ENCODE measurements at places on chromosomes 1 and 21. TPM values are rescaled to one million over a fixed set of nuclear protein-coding genes. Genes with fewer than 3 reads are reported as not detected.

DNA sequence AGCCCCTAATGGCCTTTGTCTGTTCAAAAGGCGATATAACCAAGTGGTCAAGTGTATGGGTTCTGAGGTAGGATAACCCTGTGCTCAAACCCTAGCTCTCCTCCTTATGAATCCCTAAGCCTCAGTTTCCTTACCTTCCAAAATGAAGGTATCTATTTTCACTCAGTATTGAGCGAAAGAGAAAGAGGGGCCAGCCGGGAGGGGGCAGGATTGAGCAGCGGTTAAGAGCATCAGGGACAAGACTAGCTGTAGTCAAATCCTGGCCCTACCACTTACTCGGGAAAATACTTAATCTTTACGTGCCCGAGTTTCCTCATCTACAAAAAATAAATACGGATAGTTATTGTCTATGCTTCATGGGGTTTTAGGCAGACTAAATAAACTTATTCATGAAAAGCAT lies 25.7 kb downstream of the LY9 start:
- DNase-seq, result peak; percentile 24

DNA sequence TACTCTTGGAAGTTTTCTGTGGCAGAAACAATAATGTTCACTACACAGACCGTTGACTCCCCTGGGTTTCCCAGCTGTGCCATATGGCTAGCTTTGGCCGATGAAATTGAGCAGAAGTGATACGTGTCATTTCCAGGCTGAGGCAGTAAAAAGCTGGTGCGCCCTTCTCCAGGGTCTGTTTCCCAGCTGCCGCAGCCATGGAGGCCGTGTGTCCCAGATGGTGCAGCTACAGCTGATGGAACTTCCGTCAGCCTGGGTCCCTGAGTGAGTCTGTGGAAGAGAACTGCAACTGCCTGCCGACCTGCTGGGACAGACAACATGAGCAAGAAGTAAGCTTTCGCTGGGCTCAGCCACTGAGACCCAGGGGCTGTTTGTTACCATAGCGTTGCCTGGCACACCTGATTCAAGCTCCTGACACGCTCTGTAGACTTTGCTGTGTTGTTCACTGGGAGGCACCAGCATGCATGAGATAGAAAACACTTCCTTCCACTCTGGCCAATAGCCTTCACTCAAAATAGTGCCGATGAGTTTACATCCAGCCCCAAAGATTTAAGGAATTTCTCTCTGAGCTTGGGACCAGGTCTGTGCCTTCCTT lies 116.3 kb upstream of the SLC25A33 start:
- no peak for DNase-seq

DNA sequence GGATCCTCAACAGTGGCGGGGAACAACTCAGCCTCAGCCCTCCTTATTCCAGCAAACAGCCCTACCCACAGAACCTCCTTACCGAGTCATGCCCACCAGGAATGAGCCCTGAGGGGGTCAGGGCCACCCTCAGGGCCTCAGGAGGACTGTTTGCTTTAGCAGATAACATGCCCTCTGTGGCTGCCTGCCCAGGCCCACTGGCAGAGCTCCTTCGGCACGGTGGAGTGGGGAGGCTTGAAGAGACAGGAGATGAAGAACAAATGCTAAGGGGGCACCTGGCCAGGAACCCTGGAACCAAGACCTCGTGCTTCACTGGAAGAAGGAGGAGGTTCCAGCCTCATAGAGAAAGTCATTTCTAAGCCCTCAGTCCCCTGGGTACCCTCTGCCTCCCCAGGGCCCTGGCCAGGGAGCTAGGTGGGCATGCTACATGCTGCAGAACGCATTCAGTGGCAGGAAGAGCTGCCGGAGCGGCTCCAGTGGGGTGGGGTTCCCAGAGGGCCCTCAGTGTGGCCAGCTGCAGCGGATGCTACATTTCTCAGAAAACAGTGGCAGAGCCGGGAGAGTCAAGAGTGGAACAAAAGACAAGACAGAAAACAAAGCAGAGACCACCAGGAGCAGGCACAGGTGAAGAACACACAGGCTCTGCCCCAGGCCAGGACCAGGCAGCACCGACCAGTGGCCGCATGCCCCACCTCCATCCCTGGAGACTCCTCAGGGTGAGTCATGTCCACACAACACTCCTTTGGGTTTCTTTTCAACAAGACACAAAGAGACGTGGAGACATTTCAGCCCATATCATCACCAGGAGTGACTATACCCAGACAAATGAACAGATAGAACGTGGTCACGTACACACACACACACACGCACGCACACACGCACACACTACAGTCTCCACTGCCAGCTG lies 39.8 kb downstream of the RIMS3 start:
- DNase-seq, result no peak

- DNase-seq, result no peak
Measured at GRCh38 chr1:241460098-241460873, 59.3 kb downstream of the FH start.

DNA sequence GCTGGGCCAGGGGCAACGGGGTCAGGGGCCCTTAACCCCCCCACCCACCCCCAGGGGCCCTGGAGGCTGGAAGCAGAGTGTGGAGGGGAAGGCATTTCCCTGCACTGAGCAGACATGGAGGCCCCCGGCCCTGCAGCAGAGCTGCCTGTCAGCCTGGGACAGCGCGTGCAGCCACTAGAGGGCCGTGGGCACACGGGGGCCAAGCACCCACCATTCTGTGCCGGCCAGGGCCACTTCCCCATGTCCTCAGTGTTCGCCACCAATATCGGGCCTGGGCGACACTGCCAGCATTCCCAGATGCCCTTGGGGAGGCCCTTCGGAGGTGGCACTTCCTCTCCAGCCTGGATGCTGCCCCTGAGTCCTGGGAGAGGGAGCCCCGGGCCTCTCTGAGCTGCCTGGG lies 23.2 kb upstream of the ARHGEF16 start:
- no peak for DNase-seq

The VWA1 gene
- 99.9 TPM for total RNA-seq

Data from esophagus muscularis mucosa (tissue), 4 donors.